ENCODE measurements at places on chromosomes 11 and 22.

DNA sequence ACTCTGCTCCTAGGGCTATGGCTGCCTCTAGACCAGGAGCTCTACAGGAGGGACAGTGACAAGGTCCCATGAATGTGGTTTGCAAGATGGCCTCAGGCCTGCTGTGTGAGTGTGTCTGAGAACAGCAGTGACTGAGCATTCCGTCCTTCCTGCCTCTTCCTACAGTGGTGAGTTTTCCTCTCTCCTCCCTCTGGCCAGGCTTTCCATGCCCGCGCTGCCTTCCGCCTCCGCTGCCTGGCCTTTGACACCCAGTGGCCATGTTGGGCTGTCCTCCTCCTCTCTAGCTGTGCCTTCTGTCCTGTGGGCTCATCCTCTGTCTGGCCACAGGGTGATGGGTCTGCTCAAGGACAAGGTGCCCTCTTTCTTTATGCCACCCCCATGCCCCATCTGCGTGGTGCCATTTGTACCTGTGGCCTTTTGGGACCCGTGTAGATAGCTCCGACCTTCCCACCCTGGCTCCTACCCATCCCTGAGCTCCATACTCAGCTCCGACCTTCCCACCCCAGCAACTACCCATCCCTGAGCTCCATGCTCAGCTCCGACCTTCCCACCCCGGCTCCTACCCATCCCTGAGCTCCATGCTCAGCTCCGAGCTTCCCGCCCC is 970.4 kb downstream of the BRD1 start:
- DNase-seq = no peak

DNA sequence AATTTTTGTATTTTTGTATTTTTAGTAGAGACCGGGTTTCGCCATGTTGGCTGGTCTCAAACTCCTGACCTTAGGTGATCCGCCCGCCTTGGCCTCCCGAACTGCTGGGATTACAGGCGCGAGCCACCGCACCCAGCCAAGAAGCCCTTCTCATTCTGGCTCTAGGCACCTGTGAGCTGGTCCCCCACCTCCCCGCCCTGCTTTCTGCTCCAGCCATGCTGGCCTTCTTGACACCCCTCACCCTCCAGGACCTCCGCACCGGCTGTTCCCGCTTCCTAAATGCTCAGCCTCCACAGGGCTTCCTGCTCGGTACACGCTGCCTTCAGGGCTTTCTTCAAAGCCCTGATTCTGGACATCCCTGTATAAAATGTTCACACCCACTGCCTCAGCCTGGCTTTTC is 5.5 kb upstream of the FXYD2 start:
- no peak for DNase-seq

DNA sequence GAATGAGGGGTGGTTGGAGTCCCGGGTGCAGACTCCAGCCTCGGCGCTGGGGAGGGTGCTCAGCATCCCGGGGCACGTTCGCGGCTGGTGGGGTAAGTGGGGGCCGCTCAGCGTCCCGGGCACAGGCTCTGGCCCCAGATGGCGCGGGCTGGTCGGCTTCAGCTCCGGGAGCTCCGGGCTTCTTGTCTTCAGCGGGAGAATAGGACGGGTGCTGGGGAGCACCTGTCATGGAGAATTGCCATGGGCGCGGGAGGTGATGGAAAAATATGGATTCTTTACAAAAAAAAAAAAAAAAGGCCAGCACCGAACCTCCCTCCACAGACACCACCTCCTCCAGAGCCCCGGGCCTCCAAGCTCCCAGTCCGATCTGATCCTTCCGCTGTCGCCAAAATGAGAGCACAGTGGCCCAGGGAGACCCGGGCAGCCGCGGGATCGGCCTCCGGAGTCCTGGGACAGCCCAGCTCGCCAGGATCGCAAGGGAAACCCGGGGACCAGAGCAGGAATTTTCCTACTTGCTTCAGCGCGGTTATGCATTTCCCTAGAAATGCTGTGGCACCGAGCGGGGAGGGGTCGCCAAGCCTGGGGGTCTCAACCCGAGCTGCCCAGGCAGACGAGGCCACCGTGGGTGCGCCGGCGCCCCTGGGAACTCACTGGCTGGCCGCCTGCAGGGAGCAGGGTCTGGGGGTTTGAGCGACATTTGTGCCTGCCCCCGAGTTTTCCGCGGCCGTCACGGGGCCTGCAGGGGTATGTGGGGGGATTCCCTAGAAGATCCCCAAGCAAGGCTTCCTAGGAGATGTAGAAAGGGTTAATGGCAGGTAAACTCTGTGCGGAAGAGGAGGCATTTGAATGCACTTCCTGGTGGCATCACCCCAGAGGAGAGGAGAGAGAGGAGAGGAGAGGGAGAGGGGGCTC is 1336.9 kb downstream of the BRD1 start:
- DNase-seq = no peak

DNA sequence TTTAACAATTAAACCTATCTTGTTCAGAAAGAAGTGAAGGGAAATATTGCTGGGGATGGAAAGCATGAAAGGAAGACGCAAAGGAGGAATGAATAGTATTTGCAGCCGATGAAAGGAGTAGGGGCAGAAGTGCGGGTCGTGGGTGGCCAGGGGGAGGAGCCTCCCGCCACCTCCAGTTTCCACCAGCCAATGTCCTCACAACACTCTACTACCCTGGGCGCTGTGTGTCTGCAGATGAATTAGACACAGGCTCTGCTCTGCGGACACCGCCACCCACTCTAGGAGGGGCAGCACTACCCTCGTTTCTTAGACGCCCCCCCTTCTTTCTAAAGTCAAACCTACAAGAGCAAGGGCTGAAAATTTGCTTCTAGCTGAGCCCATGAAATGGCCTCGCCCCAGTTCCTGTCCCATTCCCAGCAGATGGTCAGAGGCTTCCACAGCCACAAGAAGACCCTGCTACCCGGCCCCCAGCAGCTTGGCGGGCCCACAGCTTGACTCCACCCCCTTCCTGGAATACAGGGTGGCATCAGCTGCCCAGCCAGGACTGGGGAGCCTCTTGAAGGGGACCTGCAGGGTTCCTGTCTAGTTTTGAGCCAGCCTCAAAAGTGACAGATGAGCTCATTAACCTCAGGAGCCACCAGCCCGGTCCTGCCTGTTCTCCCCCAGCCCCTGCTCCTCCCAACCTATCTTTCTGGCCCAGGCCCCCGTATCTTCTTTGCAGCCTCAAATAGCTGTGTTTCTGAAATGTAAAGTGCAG is 268.1 kb downstream of the BUD13 start:
- DNase-seq = no peak

DNA sequence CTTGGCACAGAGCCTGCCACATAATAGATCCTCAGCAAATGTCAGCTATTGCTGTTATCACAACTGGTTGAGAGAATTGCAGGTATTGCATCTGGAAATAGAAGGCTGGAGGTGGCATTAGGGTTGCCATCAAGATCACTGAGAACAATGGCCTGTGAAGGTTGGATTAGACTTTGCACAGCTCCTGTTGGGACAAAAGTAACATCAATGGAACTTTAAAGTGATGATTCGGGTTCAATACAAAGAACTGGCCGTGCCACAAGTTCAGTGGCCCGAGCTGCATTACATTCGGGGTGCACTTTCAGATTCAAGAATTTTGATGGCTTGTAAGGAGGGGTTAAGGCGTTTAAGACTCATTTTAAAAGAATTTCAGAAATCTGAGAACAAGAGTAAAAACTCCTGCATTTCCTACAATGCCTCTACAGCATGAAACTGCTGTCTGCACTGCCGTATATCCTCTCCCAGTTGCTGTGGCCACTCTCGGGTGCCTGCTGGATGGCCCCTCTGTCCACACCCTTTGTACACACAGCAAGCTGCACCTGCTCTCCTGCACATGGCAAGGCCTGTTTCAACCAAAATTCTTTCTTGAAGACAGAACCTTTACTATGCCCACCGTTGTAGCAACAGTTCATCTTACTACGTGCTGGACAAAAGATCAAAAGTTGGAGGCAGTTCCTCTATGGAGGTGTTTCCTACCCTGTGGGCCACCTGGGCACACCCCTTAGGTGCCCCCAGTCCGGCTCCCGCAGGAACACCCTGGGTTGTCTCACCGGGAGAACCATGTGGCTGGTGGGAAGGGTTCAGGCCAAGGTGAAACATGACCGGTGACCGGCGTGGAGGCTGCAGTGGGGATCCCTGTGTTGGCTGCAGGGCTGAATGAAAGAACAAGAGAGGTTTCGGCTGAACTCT is 17.5 kb upstream of the SHANK2 start:
- DNase-seq = no peak

Data from CD4-positive, alpha-beta memory T cell (primary cell).